ENCODE measurements at places on chromosomes 11 and 22.

DNA sequence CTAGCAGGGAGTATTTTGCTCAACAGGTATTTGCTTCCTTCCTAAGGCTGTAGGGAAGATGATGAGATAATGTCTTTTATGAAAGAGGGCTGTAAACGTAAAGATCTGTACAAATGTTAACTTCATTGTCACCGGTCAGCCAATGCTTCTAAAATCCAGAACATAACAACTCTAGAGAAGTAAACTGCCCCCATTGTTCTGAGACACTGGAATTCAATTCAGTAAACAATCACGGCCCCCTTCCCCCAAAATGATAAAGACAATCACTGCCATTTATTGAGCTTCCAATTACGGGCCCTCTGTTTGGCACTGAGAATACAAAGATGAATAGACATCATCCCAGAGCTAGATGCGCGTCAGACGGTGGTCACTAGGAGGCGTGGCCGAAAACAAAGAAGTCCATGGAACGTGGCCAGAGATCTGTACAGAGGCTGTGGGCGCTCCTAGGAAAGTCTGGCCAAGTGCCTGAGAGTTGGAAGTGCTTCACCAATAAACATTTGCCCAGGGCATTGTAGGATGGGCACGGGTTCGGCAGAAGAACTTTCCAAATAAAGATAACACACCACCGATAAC lies 576 bp downstream of the TMEM258 start:
- peak; percentile 77 for DNase-seq

DNA sequence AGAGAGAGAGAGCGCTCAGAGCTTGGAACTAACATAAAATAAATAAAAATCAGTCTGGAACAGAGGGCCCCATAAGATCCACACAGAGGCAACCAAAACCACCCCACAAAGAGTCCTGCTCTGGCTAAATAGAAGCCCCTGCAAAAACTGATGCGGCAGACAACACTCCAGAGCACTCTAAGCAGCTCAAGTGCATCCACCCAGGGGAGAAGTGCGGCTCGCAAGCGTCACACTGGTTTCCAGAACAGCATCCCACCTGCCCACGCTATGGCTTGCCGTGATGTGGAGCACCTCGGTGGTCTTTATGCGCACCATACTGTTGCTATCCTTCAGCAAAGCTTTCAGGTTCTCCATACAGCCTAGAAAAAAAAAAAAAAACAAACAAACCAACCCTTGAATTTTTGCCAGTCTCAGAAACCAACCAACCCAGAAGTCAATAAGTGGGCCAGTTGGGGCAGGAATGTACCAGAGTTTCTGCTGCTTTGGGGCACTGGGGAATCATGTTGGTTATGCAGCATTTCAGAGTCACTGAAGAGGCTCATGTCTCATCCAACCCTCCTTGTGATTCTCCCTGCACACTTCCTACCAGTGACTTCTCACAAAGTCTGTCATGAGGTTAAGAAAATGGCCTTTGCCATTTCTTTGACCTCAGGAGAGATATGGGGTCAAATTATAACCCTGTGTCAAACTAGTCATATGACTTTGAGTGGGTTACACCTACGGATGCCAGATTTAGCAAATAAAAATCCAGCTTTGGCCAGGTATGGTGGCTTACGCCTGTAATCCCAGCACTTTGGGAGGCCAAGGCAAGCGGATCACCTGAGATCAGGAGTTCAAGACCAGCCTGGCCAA lies 3.0 kb downstream of the RSPH14 start:
- no peak for DNase-seq

DNA sequence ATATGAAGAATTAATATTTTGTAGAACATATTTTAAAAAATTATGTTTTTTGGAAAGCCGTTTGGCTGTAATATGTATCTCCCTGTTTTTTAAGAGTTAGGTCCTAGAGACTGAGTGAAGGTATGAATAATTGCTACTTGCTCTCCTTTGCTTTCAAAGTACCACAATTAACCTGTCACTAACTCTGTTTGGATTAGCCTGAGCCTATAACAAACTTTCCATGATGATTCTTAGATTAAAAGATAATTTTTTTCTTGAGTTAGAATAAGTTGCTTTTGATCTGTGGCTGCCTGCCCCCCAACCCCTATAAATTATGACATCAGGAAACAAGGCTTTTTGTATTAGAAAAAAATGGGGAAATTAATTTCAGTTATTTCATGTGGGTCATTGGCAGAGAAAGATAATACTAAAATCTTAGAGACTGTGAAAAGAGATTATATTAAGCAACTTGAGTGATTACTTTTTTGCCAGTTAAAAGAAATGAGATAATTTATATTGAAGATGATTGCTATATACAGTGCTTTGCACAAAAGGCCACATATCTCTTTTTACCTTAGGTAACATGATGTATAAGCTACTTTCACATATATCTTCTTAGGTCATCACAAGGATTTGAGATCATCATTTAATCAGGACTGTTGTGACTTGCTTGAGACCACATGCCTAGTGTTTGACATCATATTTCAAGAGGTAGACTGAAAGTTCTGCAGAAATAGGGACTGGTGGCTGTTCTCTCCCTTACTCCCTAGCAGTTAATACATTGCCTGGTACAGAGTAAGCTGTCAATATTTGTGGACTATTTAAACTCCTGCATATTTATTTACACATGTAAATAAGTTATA lies 9.6 kb downstream of the MTMR3 start:
- no peak for DNase-seq

DNA sequence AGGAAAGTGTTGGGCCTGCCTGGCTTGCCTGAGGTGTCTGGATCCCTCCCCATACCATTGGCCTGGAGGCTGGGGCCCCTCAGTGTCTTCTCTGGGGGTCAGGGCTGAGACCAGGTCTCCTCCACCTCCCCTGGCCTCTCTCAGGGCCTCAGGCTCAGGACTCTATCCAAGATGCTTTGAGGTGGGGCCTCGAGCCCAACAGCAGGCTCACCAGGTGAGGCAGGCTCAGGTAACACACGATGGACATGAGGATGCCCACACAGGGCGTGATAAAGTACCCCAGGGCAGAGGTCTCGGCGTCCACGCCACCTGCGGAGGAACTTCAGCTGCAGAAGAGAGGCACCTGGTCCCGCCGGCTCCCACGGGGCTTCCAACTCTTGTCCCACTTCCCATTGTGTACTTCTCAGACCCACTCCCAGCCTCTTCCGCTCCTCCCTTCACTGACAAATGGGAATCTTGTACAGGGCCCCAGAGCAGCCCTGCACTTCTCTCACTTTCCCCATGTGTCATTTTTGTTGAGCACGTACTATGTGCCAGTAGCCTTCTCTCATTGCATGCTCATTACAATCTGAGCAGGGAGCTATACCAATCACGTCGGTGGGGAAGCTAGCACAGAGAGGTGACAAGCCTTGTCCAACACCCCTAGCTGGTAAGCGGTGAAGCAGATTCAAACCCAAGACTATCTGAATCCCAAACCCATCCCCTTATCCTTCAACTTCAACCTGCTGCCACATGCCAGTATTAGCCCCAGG lies 3.8 kb downstream of the SLC29A2 start:
- no peak for DNase-seq

- DNase-seq = no peak
Observed at GRCh38 chr22:41239443-41240128, 1.1 kb downstream of the CHADL start.

DNA sequence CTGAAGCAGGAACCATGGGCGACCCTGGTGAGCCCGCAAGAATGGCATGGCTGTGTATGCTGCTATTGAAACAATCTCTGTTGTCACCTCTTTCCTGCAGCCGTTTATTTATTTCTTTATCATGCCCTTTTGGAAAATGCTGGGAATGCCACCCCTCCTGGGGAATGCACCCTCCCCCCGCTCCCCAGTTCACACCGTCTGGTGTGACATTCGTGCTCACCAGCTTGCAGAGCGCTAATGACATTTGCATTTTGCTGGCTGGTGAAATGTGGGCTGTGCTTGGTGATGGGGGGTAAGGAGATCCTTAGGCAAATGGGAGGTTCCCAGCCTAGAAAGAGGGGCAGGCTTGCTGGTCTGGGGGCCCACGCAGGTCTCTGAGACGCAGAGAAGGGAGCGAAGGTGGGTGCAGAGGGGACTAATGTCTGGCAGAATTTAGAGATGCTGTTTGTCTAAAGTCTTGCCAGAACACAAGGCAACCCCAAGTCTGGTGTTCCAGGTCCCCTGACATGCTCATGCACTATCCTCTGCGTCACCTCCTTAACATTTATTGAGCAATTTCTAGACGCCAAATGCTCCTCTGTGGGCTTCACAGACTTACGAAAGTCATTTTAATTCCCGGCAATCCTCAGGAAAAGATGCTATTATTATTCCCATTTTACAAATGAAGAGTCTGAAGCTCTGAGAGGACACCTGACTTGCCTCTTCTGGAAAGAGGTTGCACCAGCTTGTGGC lies 91.7 kb downstream of the TP53I11 start:
- DNase-seq = peak; percentile 79

- no peak for DNase-seq
Observed at GRCh38 chr22:44381761-44382115, 69.0 kb upstream of the SHISAL1 start.

DNA sequence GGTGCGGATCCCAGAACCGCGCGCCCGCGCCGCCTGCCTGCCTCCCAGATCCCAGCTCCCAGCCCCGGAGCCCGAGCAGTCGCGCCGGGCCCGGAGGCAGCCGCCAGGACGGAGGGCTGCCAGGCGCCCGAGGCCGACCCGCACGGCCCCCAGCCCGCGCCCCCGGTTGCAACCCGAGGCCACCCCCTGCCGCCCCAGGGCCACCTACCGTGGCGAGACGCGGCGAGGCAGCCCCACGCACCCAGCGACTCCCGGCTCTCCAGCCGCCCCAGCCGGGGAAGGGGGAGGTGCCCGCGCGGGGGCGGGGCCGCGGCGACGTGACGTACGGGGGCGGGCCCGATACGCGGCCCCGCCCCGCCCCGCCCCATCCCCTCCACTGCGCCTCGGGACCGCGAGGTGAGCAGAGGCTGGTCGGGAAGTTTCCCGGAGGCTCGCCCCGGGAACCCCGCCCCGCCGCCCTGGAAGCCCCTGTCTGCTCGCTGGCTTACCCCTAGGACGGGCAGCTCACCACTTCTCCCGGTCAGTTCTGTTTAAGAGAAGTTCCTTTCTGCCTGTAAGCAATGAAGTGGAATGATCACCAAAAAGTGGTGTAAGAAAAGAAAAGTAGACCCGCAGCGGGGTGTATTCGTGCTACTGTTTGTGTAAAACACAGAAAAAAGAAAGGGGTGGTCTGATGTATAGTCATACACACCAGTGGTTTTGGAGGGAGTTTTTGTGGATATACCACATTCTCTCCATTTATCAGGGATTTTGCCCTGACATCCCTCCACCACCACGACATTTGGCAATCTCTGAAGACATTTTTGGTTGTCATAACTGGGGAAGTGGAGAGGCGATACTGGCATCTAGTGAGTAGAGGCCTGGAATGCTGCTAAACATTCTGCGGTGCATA lies at the start of gene TPST2:
TSS of gene TPST2 (minus strand) at position 288 of the 892 bp plus-strand sequence. CDS start 48,502 bp downstream, outside the sequence.
- peak; percentile 98 for DNase-seq

GRCh38 chr11:130712480-130712879 lies 203.8 kb downstream of the SNX19 start:
- no peak for DNase-seq

GRCh38 chr22:48736593-48737460 lies 1090.8 kb downstream of the BRD1 start:
- DNase-seq = peak; percentile 31

- peak; percentile 70 for DNase-seq
Observed at GRCh38 chr11:57467508-57468157, 7.3 kb downstream of the RTN4RL2 start.

GRCh38 chr11:116211147-116211546 lies 561.6 kb downstream of the BUD13 start:
- no peak for DNase-seq

GRCh38 chr22:23113847-23114720 lies 27.7 kb downstream of the RSPH14 start:
- DNase-seq = no peak

GRCh38 chr11:84061726-84062125 lies 775.6 kb upstream of the CCDC90B start:
- DNase-seq = no peak

GRCh38 chr11:133977067-133977677 lies 20.4 kb upstream of the IGSF9B start:
- no peak for DNase-seq

DNA sequence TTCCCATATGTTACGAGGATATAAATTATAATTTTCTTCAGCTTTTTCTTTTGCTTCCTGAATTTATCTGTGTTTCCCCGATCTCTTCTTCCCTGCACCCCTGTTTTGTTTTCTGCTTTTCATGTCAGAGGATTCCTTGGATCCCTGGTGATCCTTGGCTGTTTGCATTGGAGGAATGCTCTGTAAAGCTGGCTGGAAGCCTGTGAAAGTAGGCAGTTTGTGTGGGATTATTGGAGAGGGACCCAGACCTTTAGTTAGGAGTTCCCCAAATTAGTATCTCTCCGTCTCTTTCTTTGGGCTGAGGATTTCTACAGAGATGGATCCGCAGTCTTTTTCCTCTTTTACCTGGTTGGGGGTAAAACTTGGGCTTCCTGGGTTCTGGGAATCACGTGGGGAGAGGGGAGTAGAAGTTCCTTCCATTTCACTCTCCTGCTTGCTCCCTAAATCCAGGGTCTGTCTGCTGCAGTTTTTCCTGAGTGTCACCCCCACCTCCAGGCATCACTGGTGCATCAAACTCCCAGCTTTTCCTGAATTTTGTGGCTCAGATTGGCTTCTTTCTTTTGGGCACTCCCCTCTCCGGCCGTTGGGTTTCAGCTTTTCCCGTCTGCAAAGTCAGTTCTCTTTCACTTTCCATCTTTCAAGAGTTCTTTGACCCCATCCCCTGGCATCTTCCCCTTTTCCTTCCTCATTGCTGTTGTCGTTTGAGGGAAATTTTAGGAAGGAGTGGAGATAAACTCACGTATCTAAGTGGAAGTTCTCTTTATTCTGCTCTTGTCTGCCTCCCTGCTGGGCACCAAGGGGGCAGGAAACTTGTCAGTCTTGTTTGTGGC lies 79.1 kb upstream of the ALX4 start:
- DNase-seq = peak; percentile 59

- peak; percentile 43 for DNase-seq
Observed at GRCh38 chr22:36465232-36466021, 16.0 kb downstream of the TXN2 start.

GRCh38 chr11:133938166-133938565 lies 18.6 kb downstream of the IGSF9B start:
- DNase-seq = no peak

GRCh38 chr22:46286006-46286405 lies 10.7 kb upstream of the GTSE1 start:
- DNase-seq = no peak

GRCh38 chr22:33401291-33401690 lies 343.1 kb upstream of the SYN3 start:
- no peak for DNase-seq

DNA sequence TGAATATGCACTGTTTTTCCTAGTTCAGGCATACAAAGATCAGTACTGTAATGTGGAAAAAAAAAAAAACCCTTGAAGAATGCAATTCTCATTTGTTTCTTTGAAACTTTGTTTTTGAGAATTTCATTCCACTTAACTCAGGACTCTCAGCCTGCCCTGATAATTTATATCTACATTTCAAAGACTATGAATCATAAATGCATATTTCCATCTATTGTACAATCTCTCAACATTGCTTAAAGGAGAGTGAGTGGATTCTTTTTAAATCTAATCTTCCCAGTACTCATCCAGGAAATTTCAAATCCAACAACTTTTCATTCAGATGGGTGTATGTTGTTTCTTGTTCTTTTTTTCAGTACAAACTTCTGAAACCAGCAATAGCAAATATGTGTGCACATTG lies 322.2 kb upstream of the DDI1 start:
- DNase-seq = no peak

- DNase-seq = no peak
Observed at GRCh38 chr11:16191212-16191867, 165.0 kb downstream of the SOX6 start.

All from H7 (cell line).